Activated CD4-positive, alpha-beta T cell treated with anti-CD3 and anti-CD28 coated beads for 48 hours (primary cell): ENCODE measurements at places on chromosomes 6 and 20.

DNA sequence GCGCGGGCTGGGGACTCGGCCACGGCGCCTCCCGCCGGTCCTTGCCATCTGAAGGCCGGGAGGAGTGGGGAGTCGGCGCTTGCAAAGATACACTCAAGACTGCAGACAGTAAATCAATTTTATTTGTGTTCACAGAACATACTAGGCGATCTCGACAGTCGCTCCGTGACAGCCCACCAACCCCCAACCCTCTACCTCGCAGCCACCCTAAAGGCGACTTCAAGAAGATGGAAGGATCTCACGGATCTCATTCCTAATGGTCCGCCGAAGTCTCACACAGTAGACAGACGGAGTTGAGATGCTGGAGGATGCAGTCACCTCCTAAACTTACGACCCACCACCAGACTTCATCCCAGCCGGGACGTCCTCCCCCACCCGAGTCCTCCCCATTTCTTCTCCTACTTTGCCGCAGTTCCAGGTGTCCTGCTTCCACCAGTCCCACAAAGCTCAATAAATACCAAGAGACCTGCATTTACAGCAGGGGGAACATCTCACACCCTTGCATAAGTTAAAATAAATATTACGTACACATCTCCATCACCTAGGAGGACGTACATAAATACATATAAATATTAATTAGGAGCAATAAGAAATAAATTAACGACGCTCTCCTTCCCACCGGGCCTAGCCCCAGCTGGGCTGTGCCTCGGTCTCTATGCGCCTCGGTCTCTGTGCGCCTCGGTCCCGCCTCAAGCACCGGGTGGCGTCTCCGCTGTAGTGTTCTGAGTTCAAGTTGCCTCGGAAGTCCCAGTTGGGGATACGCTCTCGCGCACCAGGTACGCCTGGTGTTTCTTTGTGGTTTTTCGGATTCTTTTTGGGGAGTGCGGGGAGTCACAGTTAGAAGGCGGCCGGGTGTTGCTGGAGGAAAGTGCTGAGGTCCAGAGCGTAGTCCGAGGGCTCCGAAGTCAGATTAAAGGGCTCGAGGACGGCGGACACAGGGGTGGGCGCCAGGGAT, 889 bp upstream of the FLOT1 start:
- peak; percentile 63 for DNase-seq

- DNase-seq, result no peak
Observed at GRCh38 chr6:108589244-108589791, 28.6 kb downstream of the FOXO3 start.

GRCh38 chr20:17542993-17543412, 11.8 kb upstream of the BFSP1 start:
- no peak for DNase-seq

DNA sequence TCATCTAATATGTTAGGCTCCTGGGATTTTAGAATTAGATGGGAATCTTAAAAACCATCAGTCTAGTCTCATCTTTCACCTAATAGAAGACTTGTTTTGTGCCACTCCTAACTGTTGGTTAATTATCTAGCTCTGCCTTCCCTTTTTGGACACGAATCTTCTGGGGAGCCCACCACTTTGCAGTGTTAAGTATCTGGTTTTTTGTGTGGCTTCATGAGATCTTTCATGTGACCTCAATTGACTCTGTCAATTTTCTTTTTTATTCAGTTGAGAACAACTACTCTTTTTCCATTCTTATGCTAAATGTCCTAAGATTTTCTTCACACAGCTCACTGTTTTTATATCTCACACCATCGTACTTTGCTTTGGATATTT, 16.9 kb downstream of the TBPL1 start:
- no peak for DNase-seq

- no peak for DNase-seq
Observed at GRCh38 chr6:35090734-35091133, 50.4 kb downstream of the TCP11 start.

DNA sequence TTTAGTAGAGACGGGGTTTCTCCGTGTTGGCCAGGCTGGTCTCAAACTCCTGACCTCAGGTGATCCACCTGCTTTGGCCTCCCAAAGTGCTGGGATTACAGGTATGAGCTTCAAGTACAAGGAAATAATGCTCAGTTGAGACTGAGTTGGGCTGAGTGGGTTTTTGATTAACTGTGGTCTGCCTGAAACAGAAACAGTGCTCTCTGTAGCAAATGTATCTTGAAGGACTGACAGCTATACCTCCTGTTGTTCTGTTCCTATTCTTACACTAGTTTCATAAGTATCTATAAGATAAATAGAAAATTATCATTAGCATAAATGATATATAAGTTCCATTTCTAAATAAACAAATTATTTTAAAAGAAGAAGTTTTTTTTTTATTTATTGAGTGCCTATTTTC, 142.8 kb upstream of the PTPRK start:
- DNase-seq, result no peak

GRCh38 chr6:52834481-52834880, 6.1 kb downstream of the GSTA5 start:
- DNase-seq, result no peak

GRCh38 chr6:41209547-41210320, 8.8 kb upstream of the TREML2 start:
- no peak for DNase-seq

- no peak for DNase-seq
Observed at GRCh38 chr6:161227004-161227960, 46.6 kb downstream of the AGPAT4 start.

- DNase-seq, result no peak
Observed at GRCh38 chr6:56021943-56022342, 146.6 kb upstream of the BMP5 start.

DNA sequence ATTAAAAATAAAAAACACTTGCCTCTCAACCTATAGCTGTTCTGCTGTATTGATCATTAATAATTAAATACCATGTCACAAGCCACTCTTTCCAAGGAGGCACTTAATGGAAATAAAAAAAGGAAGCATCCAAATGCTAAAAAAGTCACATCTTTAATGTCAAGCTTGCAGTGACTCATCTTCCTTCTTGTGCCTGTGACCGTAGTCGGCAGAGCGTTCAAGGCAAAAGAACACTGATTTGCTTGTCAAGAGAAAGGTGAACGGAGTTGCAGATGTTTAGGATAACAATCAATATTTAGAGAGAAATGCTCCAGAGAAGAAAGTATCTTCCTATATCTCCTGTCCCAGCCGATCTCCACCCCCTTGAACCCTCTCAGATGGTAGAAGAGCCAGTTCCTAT, 341.0 kb upstream of the OPRM1 start:
- DNase-seq, result no peak

DNA sequence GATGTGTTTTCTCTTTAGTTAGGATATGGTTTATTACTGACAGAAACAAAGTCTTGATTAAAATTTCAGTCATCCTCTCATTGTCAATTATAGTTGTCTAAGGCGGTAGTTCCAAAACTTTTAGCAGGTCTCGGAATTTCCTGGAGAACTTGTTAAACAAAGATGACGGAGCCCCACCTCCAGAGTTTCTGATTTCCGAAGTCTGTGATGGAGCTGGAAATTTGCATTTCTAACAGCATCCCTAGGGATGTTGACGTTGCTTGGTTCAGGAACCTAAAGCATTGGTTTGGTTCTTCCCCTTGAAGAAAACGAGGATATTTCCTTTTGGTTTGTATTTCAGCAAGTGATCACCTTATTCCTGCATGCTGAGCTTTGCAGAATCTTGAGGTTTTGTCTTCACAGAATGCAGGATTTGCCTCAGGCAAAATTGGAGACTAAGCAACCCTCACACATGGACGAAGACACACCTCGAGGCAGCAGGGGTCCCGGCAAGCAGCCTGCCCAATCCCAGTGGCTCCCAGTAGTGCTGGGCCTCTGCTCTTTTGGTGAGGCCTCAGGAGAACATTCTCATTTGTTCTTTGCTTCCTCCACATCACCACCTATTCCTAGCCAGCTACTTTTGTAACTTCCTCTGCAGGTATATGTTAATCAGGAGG, 187.1 kb upstream of the PHACTR1 start:
- no peak for DNase-seq

DNA sequence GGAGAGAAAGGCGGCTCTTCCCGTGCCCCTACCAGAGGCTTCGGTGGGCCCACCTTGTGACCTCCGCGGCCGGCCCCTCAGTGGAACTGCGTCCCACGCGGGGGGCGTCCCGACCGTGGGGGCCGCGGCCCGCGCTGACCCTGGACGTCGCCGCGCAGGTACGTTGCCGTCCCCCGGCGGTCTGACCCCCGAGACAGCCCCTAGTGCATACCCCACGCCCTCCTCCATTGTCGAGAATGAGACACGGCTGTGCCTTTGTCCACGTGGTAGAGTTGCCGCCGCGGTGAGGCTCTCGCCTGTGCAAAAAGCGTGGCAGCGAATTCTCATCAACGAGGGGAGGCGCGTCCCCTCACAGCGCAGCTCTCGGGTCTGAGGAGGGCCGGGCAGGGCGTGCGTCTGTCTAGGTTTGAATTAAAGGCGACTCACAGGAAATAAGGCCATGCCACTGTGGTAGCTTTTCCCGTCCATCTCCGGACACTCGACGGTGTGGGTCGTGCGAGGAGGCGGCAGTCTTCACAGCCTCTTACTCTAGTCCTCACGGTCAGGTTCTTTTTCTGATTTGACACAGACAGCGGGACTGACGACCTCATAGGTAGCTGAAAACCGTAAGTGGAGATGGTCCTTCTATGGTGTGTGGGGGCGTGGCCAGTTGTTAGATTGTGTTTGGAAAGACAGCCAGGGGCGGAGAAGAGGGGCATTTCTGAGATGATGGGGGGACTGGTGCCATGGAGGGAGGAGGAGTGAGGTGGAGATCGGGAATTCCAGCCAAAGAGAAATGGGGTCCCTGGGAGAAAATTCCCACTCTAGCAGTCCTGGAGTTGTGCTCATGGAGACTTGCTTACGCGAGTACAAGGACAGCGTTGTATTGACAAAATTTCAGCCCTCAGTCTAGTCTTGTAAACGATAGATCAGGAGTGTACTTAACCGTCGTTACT, 580 bp downstream of the NXT1 start:
- DNase-seq, result peak; percentile 72

GRCh38 chr6:105069821-105070445, 109.9 kb downstream of the POPDC3 start:
- no peak for DNase-seq

- no peak for DNase-seq
Observed at GRCh38 chr6:143759666-143760065, 81.9 kb downstream of the PHACTR2 start.

DNA sequence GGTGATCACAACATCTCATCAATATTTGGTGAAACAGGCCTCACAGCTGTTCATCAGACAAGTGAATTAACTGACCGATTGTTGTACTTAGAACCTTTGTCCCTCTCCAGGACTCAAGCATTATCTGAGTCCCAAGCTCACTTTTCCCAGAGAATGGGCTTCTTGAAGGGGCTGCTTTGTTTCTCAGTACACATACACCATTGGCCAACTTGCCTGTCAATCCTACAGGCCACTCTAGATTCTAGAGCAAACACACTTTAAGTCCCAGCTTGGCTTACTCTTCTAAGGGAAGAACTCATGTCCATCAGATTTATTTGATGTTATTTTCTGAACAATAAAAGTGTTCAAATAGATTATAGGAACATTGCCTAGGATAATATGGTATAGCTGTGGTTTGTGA, 249.5 kb downstream of the BCKDHB start:
- no peak for DNase-seq

DNA sequence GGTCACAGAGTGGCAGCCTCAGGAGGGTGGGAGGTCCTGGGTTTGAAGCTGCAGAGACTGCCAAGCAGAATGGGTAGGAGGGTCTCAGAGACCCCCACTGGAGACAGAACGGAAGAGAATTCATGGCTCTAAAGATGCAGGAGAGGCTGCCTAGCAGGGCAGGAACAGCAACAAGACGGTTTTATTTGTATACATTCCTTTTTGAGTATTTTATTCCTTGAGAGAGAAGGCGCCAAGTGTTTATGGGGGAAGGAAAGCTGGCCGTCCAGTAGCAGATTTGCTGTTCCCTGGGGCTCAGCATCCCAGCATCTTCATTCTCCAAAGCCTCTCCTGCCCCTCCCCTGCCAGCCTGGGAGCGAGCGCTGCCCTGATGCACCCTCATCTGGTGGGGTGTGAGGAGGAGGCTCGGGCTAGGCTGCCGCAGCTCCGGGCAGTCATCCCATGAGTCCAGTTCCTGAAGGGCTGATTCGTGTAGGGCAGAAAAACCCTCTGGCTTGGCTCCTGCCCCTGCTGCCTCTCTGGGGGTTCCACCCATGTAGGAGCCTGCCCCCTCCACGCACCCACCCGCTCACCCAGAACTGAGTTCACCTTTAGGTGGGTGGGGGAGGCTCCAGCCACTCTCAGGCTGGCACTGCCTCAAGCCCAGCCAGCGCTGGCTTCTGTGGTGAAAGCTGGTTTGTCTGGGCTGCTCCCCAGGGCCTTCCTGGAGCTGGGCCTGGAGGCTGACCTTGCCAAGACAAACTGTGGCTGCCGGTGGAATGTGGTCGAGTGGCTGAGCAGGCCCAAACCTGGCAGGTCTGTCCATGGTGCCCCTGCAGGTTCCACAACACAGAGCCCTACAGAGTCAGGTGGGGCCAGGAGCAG, 32.4 kb downstream of the CPXM1 start:
- no peak for DNase-seq

DNA sequence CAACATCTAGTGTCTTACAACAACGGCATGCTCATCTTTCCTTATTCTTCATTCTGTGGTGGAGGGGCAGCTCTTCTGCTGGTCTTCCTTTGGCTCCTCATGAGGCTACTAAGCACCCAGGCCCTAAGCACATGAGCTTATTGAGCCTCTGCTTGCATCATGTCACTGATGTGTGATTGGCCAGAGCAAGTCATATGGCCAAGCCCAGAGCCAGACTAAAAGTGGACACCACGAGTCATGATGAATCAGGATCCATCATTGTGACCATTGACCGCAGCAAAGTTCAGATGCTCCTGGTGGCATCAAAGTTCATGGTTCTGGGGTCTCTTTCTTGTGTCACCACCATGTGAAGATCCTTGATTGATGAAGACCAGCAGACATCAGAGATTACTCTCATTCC, 192.0 kb upstream of the FOXA2 start:
- no peak for DNase-seq

DNA sequence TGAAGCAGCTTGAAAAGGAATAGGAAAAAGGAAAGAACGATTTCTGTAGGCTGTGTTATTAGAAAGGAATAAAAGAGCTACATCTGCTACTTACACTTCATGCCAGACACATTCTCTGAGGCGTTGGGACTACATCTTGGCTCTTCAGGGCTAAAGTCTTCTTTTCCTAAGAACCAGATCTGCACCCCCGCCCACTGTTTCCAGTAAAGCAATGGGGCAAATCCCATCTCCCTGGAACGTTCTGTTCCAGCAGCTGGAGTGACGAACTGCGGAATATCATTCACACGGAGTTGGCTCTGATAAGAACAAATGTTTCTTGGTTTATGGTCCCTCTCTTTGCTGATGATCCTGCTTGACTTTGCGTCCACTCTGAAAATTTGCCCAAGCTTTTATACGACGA, 26.9 kb downstream of the FAM50B start:
- no peak for DNase-seq

DNA sequence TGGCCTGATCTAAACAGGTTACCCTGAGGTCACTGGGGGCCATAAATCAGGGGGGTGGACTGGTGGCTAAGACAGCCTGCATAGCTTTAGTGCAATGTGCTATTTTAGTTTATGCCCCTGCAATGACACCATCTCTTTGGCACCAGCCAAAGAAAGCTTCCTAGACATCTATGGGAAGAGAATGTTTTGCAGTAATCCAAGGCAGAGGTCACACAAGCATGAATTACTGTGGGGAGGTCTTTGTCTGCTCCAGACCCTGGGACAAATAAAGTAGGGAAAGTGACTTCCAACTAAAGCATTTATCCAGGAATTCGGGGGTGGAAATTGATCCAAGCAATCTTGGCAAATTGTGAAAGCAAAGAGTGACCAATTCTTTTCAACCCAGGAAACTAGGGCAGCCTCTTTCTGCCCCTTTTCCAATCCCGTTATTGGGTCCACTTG, 5.3 kb downstream of the RIPOR2 start:
- DNase-seq, result no peak

- no peak for DNase-seq
Observed at GRCh38 chr6:57123111-57123510, 33.1 kb downstream of the ZNF451 start.
